ENCODE measurements at places on chromosomes 1 and 21.
A peak's percentile ranks its signal among the peaks of the same experiment; 100 is the strongest.

GRCh38 chr1:223714849-223715603 is 2.7 kb downstream of the CAPN2 start:
- no peak for DNase-seq

DNA sequence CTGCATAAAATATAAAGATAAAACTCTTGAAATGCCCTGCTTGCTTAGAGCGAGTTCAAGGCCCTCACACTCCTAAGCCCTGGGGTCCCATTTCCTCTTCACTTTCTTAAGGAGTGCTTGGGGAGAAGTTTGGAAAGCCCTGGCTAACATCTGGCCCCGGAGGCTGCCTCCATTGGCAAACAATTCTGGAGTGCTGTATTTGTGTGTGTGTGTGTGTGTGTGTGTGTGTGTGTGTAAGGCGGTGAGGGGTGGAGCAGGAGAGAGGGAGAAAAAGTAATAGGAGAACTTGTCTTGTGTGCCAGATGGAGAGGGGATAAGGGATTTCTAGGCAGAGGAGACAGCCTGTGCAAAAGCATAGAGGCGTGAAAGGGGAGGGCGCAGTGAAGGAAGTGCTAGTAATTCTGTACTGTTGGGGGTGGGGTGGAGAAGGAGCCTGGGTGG is 578 bp upstream of the TRIM62 start:
- no peak for DNase-seq

GRCh38 chr1:58456470-58456869 is 90.1 kb downstream of the OMA1 start:
- no peak for DNase-seq

DNA sequence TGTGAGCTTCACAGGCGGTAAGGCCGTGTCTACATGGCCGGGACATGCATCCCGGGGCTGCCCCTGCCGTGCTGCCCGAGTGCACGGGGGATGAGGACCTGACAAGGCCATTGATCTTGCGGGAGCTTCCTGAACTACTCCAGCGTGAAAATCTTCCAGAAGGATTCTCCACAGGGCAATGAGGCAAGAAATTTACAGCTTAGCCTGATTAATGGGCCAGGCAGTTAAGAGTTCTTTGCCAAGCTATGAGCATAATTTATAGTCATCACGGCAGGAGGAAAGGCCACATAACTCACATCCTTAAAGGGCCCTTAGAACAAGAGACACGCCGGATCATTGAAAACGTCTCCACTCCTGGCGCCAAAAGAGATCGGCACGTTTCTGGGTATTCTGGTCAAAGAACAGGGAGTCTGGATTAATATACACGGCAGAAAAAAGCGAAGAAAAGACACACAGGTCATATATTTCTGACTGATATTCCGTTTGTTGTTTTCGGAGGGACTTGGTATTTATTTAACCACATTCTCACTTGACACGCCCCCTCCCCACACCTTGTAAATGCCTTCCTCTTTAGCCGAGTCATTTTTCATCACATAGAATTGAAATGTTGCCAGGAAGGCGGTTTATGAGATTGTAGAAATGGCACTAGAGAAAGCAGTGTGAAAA is 180.5 kb downstream of the DYRK1A start:
- no peak for DNase-seq

DNA sequence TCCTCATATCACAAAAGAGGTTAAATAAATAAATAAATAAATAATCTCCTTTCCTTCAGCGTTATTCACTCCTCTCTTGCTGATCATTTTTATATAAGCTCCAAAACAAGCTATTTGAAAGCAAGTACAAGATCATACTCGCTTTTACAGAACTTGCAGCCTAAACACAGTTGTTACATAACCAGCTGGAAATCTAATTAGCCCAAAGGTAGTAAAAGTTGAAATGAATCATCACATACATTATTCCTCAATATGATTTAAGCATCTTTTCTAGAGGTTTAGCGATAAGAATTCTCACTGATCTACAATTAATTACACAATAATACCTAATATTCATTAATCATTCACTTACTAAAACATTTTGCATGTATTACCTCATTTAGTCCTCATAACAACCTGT is 160.2 kb downstream of the COP1 start:
- no peak for DNase-seq

DNA sequence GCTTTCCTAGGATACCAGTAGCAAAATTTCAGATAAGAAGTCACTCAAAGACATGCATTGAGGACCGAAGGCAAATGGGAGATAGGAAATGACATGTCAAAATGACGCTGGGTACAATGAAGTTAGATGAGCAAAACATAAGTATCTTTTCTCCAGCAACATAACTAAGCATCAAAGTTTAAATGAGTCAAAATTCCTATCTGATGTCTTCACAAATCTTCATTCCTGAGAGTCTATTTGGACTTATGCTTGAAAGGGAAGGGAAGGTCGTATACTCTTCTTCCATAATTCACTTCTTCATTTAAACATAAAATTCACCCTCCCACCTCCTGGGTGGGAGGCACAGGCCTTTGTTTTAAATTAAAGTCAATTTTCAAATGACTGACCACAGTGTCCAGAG is 4.1 kb upstream of the TMEM81 start:
- no peak for DNase-seq

DNA sequence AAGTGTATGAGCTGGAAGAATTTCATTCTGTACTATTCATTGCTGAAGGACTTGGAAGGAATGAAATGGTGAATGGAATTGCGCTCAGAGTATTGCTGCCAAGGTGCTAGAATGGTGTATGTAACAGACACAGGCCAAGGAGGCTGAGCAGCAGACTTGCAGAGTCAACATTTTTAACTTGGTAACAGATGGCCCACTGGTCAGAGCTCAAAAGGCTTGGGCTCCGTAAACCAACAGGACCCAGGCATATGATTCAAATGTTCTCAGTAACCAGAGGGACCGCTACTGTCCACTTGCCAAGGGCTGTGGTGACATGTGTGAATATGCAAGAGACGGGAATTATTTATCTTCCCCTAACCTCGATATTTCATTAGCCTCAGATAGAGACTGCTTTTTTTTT is 28.8 kb upstream of the PTGFRN start:
- DNase-seq, result no peak

GRCh38 chr1:63621698-63622097 is 28.5 kb downstream of the PGM1 start:
- DNase-seq, result no peak

- DNase-seq, result no peak
Observed at GRCh38 chr21:32309906-32310460, 11.3 kb downstream of the MRAP start.

- no peak for DNase-seq
Observed at GRCh38 chr1:54456921-54457529, 50.8 kb upstream of the SSBP3 start.

GRCh38 chr1:7247791-7248548 is 462.7 kb downstream of the CAMTA1 start:
- DNase-seq, result no peak

DNA sequence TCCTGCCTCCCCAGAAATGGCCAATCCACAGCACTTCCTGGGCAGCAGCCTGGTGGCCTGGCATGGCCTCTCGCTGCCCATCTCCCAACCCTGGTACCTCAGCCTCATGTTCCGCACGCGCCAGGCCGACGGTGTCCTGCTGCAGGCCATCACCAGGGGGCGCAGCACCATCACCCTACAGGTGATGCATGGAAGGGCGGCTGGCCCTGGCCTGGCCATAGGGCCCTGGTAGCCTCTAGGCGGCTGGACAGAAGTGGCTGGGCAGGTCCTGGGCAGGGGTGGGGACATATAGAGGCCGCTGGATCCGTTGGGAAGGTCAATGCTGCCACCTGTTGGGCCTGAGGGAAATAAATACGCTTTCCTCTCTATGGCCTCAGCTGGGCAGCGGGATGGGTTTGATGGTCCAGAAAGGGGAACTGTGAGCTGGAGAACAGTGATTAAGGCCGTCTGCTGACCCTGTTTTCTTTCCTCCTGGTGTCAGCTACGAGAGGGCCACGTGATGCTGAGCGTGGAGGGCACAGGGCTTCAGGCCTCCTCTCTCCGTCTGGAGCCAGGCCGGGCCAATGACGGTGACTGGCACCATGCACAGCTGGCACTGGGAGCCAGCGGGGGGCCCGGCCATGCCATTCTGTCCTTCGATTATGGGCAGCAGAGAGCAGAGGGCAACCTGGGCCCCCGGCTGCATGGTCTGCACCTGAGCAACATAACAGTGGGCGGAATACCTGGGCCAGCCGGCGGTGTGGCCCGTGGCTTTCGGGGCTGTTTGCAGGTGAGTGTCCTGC is 14.4 kb downstream of the CELSR2 start:
- peak; percentile 74 for DNase-seq

DNA sequence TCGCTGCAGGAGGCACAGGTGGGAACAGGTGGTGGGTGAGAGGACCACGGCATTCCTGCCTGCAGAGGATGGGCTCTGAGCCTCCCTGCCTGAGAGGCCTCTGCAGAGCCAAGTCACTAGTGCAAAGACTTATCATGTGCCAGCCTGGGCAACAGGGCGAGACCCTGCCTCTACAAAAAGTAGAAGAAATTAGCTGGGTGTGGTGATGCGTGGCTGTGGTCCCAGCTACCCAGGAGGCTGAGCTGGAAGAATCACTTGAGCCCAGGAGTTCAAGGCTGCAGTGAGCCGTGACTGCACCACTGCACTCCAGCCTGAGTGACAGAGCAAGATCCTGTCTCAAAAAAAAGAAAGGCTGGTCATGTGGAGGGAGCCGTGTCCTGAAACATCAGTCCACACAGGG is 46.4 kb downstream of the PKNOX1 start:
- DNase-seq, result no peak

DNA sequence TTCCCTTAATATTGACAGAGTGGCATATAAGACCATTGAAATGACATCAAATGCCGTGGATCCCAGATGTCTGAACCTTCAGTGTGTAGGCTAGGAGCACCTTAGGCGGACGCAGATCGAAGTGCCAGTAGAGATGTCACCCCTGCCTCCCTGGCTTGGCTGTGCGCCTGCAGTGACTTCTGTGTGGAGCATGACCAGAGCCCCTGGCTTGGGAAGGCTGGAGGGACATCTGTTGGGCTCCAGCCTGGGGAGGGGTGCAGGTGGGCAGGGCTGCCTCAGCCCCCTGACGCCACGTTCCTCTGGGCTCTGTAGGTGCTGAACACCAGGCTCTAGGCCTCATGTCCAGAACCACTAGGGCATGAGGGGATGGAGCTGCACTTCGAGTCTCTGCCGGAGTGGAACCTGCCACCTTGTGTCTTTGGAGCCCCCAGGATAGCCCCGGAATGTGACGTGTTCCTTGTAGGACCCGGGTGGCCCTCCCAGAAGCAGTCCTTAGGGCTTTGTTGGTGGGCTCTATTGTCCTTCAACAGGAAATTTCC is 103.8 kb downstream of the ADARB1 start:
- no peak for DNase-seq

GRCh38 chr21:34337741-34338140 is 26.1 kb upstream of the KCNE2 start:
- DNase-seq, result no peak

GRCh38 chr1:19042675-19043578 is 86.5 kb upstream of the IFFO2 start:
- no peak for DNase-seq

DNA sequence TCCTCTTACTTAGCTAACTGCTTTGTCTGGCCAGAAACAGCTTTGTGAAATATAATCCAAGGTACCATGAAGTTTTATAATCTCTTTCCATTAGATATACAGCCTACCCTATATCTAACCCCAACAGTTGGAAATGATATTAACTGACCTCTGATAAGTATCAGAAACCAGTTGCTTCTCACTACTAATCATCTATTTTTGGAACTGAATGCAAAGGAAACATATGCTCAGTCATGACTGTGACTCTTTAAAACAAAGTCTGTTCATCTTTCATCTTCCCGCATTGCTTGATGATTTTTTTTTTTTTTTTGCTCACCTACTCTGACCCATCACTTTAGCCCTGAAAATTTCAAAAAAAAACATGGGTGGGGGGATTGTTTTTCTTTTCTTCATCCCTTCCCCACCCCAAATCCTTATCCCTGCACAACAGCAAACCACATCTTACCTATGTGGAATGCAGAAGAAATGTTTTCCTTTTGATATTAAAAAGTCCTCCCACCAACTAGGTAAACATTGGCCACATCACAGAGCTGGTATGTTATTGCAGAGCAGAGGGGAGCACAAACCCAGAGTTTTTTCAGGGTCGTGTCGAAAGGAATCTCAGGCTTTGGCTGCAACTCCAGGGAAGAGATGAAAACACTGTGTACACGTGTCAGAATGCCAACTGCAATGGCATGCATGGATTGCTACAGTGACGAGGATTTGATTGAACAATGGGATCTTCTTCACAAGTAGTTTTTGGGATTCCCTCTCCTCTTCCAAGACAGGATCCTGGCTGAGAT is 137.3 kb downstream of the SLC30A10 start:
- no peak for DNase-seq

Data from T-helper 2 cell (primary cell).